ENCODE measurements at places on chromosomes 11 and 22.

GRCh38 chr11:76327756-76328388, 53.1 kb downstream of the THAP12 start:
- DNase-seq: no peak

DNA sequence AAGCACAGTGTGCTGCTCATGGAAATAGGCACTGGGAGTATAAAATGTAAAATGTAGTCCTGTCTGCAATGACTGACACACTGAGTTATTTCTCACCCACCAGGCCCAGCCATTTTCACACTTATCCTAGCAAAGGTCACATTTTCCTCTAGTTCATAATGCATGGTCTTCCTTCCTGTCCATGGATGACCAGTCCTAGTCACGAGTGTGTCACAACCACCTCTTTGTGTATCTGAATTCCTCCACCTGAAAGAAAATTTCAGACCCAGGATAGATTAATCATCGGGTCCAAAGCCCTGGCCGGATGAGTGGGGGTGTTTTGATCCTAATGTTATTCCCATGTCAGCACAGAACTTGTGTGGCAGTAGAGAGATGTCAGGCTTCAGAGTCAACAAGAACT, at the start of gene MRGPRX4:
TSS of gene MRGPRX4 (plus strand) at position 172 of the 400 bp plus-strand sequence. CDS start 420 bp downstream, outside the sequence.
- no peak for DNase-seq

DNA sequence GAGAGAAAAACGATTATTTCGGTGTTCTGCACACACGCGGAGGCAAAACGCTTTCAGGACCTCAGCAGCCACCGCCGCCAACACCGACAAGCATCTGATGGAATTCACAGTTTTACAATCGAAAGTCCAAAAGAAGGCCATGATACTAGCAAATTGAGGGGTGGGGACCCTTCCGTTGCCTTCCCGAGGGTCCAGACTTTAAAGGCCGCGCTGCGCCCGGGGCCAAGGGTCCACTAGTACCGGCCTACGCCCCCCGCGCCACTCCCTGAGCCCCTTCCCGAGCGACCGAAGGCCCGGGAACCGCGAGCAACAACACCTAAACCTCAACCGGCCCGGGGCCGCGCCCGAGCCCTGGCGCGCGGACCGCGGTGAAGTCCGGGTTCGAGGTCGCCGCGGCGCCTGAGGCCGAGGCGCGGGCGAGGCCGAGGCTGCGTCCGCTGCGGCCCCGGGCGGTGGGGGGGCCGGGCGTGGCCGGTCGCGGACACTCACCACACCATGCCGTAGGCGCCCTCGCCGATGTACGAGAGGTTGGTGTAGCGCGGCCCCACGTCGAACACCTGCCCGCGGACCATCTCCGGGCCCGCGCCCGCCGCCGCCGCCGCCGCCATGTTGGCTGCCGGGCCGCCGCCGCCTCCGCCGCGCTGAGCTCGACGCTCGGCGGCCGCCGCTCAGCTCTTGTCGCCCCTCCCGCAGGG, 465 bp downstream of the MAPK1 start:
- no peak for DNase-seq

GRCh38 chr11:19510468-19510867, 202.2 kb upstream of the NAV2 start:
- DNase-seq: no peak
